ENCODE measurements at places on chromosomes 6 and 20.

GRCh38 chr20:19780261-19780660, 22.2 kb downstream of the RIN2 start:
- DNase-seq = no peak

DNA sequence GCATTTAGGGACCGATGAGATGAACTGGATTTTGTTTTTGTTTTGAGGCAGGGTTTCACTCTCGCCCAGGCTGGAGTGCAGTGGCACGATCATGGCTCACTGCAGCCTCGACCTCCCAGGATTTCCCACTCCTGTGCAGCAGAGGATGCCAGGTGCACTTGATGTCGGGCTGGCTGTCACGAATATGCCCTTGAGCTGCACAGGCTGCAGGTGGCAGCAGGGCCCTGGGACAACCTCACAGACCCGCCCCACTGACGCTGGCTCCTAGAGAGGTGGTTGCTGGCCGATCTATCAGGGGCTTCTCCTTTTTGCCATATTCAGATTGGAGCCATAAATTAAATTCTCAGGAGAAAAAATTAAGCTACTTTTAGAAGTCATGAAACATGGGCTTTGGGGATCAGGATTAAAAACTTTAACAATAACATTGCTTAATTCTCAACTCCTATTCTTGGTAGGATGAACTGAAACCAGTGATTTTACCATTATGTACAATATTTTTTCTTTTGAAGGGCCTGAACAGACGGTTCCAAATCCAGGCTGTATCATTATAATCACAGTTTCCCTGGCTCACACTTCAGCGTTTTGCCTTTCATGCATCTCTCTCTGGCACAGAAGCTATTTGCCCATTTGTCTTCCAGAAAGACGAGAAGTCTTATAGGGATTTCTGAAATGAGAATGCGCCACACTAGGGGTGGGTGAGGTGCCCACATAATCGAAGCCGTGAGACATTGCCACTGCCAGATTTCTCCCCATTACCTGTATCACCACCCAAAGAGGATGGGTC, 32.4 kb downstream of the NQO2 start:
- DNase-seq = no peak

GRCh38 chr6:22904431-22904830, 335.1 kb downstream of the HDGFL1 start:
- DNase-seq = no peak

- peak; percentile 53 for DNase-seq
These were observed 474 bp downstream of the CEBPB start for GRCh38 chr20:50191065-50191543.

DNA sequence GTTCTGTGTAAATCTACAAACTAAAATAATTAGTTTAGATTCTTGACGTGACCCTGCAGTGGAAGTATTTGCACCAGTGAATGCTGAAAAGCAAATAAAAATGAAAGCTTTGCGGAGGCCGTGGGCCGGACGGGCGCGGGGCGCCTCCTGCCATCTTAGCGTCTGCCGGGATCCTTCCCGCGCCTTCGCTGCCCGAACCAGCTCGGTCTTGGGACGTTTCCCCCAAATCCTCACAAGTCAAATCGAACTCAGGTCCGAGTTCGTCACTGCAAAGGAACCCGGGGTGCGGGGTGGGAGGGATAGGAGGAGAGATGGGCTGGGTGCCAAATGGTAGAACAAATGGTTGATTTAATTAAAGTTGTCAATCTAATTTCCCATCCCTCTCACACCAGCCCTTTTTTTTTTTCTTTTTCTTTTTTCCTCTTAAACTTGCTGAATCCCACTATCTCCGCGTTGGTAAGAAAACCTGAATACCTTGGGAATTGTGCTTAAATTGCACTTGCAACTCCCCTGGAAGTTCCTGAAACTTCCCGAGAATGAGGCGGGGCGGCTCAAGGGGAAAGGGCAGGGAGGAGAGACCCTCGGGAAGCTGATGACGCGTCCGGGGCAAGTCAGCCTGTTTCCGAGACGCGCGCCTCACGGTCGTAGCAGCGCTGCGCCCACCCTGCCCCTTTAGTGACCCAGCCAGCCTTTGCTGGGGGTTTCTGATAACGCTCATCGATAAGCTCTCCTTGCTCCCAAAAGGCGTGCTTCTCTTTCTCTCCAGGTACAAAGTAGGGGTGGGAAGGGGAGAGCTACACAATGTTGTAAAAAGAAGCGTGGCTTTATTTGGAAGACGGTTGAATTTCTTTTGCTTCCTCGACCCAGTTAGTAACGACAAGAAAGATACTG, 1.8 kb downstream of the GJA1 start:
- peak; percentile 0 for DNase-seq

DNA sequence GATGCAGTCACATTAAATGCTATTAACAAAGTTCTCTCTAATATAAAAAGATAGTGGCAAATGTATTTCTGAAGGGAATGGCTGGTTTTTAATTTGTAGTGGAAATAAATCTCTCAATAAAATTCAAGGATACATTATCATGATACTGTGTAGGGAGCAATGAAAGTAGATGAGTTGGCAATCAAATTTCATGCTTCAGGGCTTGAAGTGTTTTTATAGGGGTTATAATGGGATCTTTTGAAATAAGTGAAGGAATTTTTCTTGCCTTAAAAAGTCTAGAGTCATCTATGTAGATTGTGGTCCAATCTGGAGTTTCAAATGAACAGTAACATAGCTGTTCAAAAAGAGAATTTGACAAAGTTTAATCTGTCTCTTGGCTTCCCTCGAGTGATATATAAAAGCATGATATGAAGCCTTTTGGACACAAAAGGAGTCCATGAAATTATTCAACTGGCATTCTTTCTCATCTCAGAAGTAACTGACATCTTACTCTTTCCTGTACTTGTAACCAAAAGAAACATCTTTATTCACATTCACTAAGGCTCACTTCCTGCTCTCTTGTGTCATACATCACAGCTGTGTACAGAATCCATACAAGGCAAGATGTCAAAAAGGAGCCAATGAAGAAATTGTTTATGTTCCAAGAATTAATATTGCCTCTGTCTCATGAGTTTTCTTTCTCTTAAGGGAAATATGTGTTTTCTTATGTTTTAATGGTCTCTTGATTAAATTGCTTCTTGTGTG, 591.0 kb upstream of the GJE1 start:
- DNase-seq = no peak

GRCh38 chr20:63215101-63216040, 560 bp downstream of the YTHDF1 start:
- DNase-seq = no peak

DNA sequence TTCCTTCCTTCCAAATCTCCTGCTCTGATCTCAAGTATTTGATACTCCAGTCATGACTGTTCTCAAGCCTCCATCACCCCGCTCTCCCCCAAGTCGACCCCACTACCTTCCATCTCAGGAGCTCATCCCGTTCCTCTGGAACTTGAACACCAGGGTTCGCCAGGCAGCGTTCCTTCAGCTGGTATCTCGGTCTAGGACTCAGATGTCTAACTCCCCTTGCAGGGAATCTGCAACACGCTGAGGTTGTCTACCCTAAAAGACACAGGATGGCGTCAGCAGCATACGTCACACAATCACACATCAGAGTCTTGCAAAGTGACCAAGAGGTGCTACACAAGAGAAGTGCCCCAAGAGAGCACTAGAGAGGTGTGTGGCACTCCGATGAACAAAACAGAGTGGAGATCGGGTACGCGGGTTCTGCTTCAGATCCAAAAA, 706 bp downstream of the ZNF184 start:
- peak; percentile 64 for DNase-seq

DNA sequence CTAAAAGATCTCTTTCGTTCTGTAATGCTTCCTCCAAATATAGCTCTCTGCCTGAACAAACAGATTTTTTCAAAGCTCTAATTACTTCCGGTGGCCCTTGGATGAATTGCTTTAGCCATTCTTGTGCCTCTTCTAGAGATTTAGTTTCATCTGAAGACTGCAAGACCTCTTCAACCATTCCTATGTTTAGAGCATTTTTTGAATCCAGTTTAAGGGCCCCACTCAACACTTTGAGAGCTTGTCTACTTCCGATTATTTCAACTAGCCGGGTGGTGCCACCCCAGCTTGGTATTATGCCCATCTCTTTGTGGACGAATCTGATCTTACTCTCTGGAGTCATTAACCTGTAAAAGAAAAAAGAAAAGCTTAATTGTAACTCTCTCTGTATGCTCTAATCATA, 23.3 kb downstream of the RNF146 start:
- no peak for DNase-seq

GRCh38 chr6:124066269-124066668, 262.6 kb downstream of the NKAIN2 start:
- DNase-seq = no peak

GRCh38 chr20:54199283-54199682, 8.6 kb upstream of the PFDN4 start:
- DNase-seq = no peak

GRCh38 chr20:17177341-17177740, 49.5 kb upstream of the PCSK2 start:
- DNase-seq = no peak

GRCh38 chr6:71033890-71034289, 77.0 kb upstream of the B3GAT2 start:
- DNase-seq = no peak

DNA sequence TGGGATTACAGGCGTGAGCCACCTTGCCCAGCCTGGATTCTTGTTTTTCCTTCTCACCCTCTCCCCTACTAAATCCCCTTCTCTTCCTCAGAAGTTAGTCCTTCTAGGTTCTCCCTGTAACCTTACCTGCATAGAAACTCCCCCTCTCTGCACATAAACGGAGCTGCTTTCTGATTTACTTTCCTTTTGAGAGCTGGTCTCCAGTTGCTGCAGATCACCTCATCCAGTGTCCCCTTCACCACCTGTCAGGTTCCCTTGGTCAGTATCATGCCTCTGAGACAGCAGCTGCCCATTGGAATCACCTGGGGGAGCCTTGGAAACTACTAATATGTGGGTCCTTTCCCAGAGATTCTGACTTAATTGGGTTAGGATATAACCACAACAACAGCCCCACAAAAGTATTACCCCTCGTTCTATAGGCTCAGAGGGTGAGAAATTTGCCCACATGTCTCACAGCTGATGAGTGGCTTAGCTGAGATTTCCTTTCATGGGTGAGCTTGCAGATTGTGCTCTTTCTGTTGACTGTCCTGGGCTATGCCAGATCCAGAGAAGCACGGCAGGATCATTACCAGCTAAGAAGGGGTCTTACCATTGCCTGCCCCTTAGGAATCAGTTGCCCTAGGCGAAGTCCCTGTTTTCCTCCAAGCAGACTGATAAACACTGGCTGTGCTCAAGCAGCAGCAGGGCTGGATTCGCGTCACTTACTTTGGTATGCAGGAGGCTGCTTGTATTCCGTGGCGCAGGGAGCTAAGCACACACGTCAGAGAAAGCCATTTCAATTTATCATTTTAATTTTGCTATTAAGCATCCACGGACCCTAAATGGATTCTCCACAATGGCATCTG, 51.3 kb downstream of the AKAP12 start:
- DNase-seq = no peak

GRCh38 chr6:86153521-86153920, 510.8 kb upstream of the SYNCRIP start:
- no peak for DNase-seq

DNA sequence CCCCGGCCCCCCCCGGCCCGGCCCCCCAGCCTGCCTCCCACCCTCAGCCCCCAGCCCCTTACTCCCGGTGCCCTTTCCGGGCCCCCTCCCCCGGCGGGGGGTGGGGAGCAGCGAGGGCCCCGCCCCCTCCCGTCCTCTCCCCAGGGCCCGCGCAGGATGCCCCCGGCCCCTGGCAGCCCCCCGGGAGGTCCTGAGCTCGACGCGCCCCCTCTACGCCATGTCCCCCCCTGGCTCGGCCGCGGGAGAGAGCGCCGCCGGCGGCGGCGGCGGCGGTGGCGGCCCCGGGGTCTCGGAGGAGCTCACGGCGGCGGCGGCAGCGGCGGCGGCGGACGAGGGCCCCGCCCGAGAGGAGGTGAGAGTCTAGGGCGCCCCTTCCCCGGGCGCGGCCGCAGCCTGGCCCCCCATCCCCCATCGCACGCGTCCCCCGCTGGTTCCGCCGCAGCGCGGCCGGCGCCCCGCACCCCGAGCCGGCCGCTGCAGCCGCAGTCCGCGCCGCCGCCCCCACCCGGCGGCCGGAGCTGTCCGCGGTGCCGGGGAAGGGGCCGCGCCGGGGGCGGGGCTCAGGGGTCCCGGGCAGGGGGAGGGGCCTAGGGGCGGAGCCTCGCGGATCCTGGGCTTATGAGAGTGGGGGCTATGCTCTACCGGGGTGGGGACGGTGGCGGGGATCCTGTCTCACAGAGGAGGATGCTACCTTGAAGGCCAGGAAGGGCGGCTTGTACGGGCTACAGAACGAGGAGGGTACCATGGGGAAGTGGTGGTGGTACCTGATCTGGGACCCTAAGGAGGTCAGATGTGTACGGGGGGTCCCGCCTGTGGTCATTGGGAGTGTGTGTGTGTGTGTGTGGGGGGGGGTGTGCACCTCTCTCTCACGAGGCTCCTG, 516 bp downstream of the TMEM151B start:
- DNase-seq = no peak

- no peak for DNase-seq
These were observed 89.2 kb downstream of the ARID1B start for GRCh38 chr6:156866220-156867015.

DNA sequence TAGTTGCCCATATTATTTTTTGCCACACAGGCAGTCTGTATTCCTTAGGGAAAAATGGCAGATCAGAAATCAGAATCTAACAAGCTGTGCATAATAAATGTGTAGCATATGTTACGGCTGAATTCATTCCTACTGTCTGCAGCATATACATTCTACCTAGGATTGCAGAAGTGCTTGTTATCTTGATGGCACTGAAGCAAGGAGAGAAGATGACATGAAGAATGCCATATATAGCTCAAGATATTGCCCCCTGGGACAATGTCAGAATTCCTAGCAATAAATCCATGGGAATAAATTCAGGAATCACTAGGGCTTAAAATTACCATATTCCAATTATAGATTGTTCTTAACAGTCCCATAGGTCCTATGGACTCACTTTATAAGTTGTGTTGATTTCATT, 293.0 kb upstream of the CNR1 start:
- DNase-seq = no peak

DNA sequence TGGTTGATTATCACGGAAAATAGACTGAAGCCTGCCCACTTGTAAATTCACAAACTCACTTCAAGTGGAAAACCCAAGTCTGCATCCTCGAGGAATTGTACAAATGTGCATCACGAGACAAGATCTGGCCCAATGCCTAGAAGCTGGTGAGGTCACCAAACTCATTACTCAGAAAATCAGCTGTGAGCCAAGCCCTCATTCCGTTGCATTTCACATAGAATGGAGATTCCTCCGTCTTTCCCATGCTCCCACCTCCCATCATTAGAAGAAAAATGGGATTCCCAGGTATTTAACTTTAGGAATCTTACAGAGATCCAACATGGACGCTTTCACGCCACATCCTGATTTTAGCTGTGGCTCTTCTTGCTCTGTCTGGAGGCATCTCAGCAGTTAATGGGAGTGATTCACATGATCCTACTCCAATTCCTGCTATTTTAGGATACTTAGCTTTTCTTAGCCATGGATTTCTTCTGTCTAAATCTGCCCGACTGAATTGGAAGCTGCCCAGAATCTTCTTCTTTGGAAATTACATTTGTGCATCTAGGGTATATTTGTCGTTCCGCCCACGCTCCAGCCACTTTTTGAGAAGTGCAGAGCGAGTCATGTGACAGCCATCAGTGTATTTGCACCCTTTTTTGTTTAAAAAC, 68.7 kb upstream of the STMND1 start:
- DNase-seq = no peak

- no peak for DNase-seq
These were observed 45.5 kb downstream of the HMGN3 start for GRCh38 chr6:79188885-79189480.

Measured in activated CD4-positive, alpha-beta T cell treated with anti-CD3 and anti-CD28 coated beads, Interleukin-2, amount 50 U/mL, for 4 hours (primary cell).